AML-193 (cell line): ENCODE measurements at places on chromosomes 3 and 15.

- no peak for DNase-seq
Observed at GRCh38 chr15:101326462-101327146, 31.6 kb upstream of the SNRPA1 start.

GRCh38 chr3:194675680-194676079, 3.7 kb upstream of the LSG1 start:
- DNase-seq: no peak

GRCh38 chr3:28947061-28947460, 333.8 kb upstream of the RBMS3 start:
- no peak for DNase-seq

DNA sequence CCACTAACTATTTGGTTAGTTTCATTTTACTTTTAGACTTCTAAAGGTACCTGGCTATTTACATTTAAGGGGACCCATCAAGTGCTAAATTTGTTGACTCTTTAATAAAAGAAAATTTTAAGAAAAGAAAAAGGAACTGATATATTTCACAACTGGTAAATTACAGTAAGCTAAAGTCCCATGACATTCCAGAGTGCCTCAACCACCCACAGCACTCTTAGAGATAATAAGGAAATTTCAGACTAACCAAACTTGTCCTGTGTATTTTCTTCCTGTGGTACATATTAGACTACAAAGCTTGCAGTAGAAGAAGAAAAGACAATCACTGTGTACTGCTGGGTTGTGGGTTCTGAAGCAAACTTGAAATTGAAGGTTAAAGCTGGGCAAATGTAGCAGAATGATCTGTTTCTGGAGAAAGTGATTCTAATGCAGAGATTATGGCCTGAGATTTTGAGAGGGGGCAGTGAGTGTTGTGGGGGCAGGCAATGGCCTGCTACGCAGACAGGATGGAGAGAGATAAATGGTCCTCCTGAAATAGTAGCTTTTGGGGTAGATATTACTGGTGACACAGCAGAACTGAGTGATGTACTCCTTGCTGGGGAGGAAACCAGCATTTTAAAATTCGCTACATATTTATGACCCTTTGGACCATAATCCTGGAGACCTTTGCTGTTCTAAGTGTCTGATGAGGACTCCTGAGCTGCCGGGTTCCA, 24.5 kb upstream of the MFSD1 start:
- DNase-seq: peak; percentile 22

DNA sequence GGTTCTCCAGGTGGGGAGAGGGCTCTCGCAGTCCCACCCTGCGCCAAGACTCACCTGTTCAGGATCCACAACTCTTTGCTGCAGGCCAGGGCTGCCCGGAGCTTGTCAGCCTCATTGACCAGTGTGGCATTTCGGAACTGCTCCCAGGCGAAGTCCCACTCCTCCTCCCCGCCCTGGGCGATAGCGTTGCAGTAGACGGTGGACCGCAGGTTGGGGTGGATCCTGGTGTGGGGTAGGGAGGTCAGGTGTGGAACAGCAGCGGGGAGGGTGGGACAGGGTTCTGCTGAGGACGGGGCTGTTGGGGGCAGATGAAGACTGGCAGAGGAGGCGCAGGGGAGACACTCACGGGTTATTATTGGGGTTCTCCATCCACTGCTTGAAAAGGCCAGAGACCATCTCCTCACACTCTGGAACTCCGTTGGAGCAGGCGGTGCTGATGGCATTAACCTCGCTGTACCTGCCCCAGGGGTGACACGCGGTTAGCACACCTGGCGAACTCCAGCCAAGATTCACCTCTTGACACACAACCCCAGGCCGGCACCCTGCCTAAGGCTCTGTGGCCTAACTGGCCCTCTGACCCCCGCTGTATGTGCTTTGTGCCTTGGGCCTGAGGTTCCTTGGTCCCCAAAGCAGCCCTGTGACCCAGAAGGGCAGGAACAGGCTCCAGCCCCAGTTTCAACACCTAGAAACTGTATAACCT, 16.1 kb downstream of the MESP2 start:
- DNase-seq: no peak

- DNase-seq: no peak
Observed at GRCh38 chr3:196932600-196932999, 9.7 kb downstream of the NCBP2 start.

- no peak for DNase-seq
Observed at GRCh38 chr15:89999676-90000185, 1.4 kb upstream of the ZNF710 start.

DNA sequence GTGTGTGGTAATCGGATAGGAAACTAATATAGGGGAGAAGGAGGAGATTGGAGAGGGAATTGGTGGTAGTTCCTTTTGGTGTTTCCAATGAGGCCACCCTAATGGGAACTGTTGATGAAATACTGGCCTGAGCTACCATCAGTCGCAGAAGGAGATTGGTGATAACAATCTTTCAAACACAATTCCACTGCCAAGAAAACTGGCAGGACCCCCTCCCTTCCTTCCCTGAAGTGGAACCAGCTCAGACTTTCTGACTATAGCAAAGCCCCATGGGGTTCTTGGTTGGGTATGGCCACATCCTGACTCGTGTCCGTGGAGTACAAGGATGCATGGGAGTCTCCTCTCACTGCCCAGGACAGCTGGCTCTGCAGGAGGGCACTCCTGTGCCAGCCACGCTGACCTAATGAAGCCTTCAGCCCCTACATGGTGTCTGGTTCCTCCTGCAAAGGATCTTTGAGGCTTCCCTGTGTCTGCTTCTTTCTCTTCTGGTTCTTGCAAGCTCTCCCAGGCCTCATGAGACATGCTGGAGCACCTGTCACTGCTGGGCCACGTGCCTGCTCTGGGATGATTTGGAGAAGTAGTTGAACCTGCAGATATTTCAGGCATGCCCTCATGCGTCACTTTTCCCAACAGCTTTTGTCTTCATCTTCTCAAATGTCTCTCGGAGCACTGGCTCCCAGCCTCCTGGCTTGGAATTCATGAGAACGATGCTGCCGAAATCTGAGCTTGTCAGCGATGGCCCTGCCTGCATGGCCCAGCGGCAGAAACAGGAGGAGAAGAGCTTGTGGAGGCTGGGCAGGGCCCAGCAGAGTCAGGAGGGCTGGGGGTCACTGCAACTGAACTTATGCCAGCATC, 90.0 kb upstream of the ADPGK start:
- no peak for DNase-seq

DNA sequence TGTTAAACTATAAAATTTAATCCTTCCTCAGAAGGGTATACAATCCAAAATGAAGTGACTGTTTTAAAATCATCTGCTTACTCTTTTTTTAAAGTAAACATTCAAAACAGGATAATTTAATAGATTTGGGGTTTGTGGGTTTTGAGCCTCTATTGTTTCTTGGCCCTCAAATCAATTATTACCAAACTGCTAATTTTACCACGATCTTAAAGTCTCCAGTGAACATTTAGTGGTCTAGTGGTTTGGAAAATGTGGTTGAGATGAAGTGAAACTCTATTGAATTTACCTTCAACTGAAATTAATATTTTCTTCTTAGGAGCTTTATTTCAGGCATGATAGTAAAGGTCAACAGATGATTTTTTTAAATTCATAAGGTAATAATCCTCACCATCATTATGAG, 11.2 kb upstream of the ATP11B start:
- DNase-seq: no peak

- DNase-seq: peak; percentile 24
Observed at GRCh38 chr3:150610785-150611184, 7.7 kb downstream of the SELENOT start.

DNA sequence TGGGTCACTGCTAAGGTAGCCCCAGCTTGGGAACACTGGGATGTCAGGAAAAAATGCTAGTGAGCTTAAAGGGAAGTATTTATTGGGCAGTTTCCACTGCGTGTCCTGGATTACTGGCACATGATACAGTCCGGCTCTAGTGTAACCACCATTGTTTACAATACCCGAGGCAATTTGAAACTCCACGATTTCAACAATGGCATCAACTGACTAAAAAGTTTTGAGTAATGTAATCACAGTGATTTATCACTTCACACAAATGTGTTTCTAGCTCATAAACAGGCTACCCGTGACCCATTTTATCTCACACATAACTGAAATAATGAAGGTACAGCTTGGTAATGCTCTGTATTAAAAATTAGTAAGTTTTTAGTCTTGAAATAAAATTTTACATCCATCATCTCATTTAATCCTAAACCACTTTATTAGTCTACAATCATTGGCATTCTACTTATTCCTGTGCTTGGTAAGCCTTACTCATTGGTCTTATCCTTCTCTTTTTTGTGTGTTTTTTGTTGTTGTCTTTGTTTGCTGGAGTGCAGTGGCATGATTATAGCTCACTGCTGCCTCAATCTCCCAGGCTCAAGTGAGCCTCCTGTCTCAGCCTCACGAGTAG, 7.6 kb downstream of the ZMAT3 start:
- no peak for DNase-seq

DNA sequence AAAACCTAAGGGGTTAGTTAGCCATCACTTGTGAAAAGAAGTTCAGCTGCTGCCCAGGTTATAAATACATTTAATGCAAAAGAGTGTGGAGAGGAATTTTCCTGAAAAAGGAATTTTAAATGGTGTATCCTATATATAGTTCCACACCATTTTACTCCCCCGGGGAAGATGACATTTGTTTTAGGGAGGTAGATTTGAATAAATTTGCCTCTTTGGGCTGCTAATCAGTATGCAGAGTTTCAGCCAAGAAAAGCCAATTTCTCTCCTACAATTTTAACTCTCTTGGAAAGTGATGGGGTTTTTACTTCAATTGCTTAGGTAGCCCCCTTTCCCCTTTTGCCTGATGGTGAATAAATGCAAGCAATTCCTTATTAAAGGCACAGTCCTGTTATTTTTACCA, 161.2 kb downstream of the OTOL1 start:
- DNase-seq: no peak

DNA sequence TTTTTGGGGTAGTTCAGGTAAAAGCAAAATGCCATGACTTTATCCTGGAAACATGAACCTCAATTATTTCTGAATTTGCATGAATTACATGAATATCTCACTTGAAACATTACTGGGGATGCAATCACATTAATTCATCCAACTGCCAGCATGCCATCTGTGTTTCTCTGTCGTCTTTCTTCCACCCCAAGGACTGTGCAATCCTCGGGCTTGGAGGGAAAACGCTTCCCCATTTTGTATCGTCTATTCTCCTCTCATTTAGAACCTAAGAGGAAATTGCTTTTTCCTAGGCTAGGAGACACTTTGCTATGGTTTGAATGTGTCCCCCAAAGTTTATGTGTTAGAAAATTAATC, 109.4 kb downstream of the SQOR start:
- no peak for DNase-seq
